ENCODE measurements at places on chromosomes 6 and 20.

- no peak for DNase-seq
Observed at GRCh38 chr6:11033825-11034224, 10.3 kb downstream of the ELOVL2 start.

DNA sequence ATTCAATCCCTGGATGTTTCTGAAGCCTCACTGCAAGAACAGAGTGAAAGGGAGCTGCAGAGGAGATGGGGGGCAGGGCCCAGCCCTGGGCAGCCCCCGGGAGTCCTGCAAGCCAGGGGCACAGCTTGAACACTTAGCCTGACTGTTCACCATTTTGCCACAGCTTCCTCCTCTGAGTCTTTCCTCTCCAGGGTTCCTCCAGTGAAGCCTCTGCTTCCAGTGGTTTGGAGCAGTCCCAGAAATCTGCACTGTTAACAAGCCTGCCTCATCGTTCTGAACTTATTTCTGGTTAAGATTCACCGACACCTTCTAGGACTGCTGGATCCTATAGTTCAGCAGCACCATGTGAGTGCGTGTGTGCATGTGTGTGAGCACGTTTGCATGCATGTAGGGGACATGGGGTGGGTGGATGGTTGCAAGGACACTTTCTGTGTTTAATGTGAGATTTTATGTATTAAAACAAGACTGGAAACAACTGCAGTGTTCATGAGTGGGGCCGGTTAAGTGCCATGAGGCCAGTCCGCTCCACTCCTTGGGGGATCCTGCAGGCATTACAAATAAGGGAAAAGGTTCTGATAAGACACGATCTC lies 24.6 kb downstream of the CEBPB start:
- no peak for DNase-seq

DNA sequence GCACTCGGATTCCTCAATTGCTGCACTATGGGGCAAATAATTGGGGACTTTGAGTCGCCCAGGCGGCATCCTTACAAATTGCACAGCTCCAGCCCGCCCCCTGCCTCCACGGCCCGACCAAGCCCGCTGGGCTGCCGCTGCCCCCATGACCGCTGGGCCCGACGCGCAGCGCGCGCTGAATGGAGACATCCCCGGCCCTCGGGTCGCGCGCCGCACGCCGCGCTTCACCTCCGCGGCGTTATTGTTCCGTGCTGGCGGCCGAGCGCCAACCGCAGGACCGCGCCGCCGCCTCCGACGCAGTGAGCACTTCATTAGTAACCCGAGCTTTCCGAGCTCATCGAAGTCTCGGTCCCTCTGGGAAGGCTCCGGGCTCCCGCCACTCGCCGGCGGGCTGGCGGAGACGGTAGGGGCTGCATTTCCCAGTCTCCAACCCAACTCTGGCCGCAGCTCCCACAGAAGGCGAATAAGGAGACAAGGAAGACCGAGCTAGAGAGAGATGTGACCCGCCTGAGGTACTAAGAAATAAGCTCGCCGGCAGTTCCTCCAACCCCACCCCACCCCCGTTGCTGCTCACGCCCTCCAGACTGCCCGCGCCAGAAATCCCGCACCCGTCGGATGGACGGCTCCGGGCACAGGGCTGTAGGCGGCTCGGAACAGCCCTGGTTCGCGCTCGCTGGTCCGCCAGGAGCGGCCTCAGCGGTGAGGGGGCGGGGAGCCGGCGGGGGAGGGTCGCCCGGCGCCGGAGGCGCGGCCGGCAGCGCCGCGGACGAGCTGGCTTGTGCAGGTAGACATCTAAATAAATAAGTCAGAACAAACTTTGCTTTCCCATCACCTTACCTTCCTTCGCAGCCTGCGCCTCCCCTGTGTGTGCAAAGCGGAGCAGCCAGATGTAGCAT lies 703 bp downstream of the EPHA7 start:
- no peak for DNase-seq

DNA sequence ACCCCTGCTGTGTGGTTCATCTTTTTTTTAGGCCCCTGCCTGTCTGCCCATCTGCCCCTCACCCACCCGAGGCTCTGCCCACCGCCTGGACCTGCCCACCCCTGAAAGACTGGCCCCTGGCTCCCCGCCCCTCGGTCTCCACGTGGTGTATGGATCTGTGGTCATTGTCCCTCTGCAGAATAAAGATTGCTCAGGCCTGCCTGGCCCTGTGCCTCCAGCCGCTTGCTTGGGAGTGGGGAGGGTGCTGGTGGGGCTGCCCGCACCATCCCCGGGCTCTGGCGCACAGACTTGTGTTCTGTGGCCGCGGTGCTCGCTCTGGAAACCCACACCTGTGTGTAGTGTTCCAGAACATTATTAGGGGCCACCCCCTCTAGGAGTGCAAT lies 1.6 kb downstream of the MAP1LC3A start:
- DNase-seq: no peak

GRCh38 chr6:111543913-111544435 lies 61.0 kb upstream of the REV3L start:
- no peak for DNase-seq

DNA sequence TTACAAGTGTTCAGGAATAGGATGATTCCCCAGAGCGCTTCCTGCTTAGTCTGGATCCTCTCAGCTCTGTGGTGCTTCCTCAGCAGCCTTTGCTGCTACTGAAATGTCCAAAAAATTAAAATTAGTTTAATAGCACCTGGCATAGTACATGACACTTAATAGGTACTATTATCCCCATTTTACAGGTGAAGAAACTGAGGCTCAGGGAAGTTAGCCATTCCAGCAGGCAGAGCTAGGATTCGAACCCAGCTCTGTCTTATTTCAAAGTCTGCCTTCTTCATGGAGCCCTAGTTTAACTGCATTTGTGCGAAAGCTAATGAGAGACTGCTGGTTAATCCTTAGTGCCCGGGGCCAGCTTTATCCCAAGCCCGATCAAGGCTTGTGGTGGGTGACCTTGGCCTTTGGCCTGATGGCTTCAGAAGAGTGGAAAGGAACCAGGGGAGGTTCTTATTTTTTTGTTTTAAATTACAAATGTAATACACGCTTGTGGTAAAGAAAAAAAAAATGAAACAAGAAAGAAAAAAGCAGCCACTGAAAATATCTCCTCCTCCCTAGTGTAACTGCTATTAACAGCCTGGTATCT lies 30.1 kb downstream of the TOX2 start:
- DNase-seq: no peak

GRCh38 chr20:57415771-57416170 lies 24.6 kb downstream of the RBM38 start:
- no peak for DNase-seq

GRCh38 chr6:27279513-27280063 lies 32.1 kb downstream of the PRSS16 start:
- DNase-seq: no peak

DNA sequence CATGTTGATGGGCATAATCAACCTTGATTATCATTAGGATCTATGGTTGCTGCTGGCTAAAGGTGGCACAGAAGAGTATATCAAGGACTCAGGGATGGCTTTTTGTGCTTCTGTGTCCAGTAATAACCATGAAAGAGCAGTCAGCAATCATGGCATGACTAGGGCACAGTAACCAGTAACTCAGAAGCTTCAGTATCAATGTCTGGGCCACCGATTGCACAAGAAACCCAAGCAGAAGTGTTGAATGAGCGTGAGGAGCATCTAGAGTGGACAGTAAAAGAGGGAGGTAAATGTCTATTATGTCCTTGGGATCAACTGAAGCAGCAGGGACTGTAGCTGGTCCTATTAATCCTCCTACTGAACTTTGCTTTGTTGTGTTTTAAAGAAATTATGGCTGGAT lies 81.5 kb upstream of the F13A1 start:
- DNase-seq: no peak

DNA sequence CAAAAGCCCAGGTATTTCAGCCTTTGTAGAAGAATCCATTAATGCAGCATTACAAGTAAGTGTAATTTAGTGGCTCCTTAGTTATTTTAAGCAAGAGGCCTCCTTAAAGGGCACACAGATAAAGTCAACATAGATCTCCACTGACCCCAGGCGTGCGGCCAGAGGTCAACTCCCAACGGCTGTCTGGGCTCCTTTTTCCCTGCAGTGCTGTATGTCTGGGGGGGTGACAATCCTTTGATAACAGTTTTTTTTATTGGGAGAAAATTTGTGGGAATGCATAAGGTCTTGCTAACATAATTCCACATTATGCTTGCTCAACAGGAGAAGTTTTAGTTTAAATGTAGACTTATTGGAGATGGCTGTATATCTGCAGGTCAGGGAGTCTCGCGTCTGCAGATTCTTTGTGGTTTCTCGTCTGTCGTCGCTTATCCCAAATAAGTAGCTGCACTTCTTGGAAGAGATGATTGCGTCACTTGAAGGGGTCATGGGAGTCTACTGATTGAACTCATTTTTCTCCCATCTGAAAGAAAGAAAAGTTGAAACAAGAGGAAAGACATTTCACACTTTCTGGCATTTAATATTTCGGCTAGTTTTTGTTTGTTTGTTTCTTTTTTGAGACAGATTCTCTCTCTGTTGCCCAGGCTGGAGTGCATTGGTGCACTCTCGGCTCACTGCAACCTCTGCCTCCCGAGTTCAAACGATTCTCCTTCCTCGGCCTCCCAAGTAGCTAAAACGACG lies 151.7 kb upstream of the AKAP12 start:
- no peak for DNase-seq

DNA sequence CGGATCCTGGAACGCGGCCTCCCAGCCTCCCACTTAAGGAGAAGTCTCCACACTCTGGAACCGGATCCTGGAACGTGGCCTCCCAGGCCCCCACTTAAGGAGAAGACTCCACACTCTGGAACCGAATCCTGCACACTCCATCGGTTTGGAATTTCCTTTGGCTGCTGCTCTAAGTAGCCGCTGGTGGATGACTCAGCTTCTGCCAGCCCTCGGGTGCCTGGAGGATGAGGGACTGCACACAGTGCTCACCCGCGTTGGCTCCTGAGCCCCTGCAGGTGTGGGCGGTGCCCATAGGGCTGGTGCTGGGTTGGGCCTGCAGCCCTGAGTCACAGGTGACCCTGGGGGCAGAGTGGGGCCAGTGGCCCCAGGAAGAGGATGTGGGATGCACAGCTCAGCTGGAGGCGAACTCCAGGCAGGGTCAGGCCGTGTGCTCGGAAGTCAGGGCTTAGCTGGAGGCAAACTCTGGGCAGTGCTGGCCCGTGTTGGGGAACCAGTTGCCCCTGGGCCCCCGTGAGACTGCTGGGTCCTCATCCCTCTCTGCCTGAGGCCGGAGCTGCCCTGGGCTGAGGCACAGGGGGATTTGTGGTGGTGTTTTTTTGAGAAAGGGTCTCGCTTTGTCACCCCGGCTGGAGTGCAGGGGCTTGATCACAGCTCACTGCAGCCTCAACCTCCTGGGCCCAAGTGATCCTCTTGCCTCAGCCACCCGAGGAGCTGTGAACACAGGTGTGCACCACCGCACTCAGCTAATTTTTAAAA lies 13.9 kb upstream of the TNFRSF6B start:
- DNase-seq: no peak

GRCh38 chr20:19397666-19398065 lies 185.2 kb downstream of the SLC24A3 start:
- no peak for DNase-seq

GRCh38 chr6:139480356-139481165 lies 106.1 kb upstream of the CITED2 start:
- peak; percentile 63 for DNase-seq

DNA sequence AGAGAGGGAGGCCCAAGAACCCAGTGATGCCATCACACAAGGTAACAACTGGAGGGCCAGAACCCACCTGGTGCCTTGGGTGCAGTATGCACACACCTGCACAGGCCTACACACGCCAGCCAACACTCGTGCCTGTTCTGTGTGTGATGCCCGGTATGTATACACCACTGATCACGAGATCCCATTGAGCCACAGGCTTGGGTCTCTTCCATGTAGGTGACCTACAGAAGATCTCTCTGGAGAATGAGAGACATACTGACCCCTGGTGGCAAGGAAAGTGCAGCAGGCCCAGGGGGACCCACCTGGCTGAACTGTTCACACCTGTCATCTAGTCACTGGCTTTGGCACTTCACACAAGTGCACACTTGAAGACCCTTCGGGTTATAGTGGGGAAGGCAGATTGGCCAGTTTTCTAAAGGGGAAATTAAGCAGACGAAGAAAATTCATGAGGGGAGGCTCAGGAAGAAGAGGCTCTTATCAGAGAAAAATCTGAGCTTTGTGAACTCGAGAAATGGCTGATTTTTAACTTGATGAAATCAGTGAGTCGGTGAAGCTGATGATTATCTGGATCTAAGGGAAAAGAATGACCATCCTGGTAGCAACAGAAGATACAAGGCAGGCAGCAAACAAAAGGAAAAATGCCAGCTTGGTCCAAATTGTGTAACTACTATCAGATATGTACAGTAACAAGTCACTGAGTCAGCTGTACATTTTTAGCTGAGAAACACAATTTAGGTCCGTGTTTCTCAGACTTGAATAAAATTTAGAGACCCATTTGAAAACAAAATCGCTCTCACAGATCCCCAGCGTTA lies 69.1 kb upstream of the PBOV1 start:
- DNase-seq: peak; percentile 82

DNA sequence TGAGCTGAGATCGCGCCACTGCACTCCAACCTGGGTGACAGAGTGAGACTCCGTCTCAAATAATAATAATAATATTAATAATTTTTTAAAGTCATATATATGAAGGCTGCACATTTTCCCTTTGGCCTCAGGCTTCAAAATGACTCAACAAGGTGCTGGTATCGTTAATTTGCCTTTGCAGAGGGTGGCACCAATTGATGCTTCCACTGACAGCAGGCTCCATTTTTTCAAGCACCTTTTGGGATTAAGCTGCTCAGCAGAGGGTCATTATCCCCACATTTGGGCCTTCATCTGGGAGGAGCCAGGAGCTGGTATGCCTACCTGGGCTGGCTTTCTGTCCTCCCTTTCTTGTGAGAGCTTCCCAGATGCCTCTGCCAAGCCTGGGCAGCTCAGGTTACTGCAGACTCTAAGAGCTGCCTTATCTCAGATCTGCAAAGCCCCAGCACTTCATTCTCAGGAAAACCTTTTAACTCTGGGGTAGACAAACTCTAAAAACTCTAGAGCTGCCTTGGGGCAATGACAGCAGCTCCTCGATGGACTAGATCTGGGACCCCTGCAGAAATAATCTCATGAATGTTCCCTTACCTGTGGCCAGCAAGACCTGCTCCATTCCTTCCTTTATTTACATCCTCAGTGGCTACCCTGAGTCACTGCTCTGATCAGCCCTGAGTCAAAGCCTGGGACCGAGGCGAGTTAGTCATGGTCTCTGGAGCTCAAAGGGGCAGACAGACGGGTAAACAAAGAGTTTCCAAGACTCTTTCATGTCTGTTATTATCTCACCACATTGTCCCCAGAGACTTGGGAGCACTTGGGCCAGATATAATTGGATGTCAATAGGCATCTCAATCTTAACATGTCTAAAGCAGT lies 80.0 kb upstream of the EYA2 start:
- DNase-seq: no peak

- DNase-seq: no peak
Observed at GRCh38 chr6:50984135-50984534, 165.5 kb downstream of the TFAP2B start.

DNA sequence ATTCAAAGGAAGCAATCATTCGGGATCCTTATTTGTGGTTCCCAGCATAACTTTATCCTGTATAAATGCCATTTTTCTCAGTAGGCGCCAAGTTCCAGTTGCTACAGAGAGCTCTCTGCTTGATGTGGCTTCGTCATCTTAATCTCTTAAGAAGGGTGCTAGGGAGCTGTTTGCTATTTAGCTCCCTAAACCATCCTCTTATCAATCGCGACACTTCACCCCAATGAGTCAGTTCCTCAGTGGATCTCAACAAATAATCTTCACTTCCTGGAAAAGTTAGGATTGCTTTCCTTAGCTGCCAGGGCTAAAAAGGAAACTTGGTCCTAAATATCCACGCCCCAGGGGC lies 1.3 kb upstream of the NKAIN2 start:
- DNase-seq: peak; percentile 4

Measured in HuH-7 (cell line).